NCI-H2107 (cell line): ENCODE measurements at places on chromosomes 3 and 15.

DNA sequence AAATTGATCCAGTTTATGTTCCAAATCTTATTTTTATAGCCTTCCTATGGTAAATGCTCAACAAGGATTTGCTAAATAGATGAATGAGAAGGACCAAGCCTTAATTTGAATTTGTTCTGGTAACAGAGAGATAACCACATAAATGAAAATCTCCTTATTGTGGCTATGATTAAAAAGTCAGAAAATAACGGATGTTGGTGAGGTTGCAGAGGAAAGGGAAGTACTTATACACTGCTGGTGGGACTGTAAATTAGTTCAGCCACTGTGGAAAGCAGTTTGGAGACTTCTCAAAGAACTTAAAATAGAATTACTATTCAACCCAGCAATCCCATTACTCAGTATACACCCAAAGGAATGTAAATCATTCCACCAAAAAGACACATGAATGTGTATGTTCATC is 26.2 kb downstream of the AAGAB start:
- no peak for DNase-seq

DNA sequence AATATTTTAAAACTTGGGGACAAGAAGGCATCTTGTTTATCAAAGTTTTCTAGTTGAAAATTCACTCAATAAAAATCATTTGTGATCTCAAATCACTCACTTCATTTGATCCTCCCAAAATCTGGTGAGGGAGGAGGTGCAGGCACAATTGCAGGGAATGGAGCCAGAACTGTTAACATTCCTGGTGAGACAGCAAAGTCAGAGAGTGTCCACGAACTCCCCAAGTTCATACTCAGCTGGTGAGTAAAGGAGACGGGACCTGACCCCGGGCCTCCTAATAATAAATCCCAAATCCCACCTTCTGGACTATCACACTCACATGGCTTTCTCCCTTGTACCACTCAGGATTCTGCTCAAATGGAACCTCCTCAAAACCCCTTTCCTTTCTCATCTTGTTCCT is 252.3 kb upstream of the LRTM1 start:
- no peak for DNase-seq

DNA sequence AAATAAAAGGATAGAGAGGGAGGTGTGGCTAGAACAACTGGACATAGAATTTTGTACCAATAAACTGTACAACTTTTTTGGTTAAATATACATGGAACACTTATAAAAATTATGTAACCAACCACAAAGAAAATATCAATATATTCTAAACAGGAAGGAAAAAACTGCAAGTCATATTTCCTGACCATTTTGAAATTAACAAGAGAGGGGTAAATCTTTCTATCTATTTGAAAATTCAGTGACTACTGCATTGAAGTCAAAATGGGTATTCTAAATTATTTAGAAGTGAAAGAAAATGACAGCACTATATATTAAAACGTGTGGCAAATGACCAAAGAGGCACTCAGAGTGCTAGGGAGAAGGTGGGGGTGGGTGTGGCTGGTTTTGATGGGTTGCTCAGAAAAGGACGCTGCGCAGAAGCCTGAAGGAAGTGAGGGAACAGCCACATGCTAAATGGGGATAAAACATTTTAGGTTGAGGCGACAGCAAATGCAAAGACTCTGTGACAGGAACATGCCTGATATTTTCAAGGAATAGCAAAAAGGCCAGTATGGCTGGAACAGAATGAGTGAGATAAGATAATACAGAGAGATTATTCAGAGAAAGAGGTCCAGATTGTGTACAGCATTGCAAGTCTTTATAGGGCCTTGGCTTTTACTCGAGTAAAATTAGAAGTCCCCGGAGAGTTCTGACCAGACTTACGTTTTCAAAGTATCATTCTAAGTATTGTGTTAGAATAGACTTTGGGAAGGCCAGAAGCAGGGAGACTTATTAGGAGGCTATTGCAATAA is 41.1 kb downstream of the ERICH6 start:
- DNase-seq = no peak

- peak; percentile 42 for DNase-seq
Observed at GRCh38 chr3:114879059-114880031, 267.7 kb downstream of the ZBTB20 start.

DNA sequence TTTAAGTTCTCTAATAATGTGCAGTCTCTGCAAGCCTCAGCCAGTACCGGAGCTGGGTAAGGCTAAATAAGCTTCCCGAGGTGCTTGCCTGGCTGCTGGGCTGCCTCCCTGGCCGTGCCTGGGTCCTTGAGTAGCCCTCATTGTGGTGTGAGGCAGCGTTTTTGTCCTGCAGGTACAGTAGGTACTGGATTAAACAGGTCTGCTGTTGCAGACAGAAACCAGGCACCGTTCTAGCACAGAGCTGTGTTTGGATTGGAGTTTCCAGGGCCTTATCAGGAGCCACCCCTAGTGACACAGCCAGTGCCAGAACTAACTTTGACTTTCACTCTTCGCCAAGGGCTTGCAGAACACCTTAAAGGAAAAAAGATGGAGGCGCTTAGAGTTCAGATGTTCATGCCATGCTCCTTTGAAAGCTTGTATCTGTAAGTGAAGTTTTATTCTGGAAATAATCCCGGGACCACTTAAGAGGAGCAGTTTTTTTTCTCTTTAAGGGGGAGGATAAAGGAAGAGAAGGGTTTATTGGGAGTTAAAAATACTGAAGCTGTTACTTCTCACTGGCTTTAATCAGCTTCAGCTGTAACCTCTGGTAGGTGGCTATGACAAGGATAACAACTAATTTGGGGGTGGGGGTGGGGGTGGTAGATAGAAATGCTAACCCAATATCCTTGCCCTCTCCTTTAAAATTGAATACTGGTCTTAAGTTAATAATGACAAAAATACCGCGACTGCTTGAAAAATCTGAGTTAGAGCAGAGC is 126.8 kb downstream of the MITF start:
- DNase-seq = no peak

GRCh38 chr15:99180086-99180963 is 69.1 kb downstream of the TTC23 start:
- no peak for DNase-seq

DNA sequence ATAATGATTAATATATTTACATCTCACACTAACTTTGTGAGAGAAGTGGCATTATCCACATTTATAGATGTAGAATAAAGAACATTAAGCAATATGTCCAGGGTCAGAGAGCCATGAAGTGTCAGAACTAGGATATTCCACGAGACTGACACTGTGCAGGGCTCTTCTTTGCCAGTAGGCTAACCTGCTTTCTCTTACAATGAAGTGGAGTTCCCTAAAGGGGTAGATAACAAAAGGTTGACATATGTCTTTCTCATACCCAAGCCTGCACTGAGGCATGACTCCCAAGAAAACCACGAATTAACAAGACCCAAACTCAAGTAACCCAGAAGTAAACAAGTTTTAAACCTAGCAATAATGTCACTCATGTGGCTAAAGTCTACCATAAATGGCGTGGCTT is 191.5 kb upstream of the SLC2A2 start:
- DNase-seq = no peak

DNA sequence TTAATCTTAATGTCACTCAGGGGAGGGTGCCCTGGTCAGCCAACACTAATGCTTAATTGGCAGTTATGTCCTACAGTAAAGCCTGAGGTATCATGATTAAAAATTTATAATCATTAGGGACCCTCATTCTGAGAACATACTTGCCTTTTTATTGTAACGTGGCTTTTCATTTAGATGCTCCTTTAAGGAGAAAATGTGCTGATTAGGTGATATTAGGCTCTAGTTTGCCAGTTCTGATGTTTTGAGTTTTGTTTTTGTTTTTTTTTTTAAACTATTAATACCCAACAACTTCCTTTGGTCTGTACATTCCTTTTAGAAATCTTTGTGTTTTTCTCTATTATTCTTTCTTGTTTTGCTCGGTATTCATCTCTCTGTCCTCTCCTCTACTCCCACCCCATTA is 10.3 kb downstream of the GTF2E1 start:
- no peak for DNase-seq

DNA sequence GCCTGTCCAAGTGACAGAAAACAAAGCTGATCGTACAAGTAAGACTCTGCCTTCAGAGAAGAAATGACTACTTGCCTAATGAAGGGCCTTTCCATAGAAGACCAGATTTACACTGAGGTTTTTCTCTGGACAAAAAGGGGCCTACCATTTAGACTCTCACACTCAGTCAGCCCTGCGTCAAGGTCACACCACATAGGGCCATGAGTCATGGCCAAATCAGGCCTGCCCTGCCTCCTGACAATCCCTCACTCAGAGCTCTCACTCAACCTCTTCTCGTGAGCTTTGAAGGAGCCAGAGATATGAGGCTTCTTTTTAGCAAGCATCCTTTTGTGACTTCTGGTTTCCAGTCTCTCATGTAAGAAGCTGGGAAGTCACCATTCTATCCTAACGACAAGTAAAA is 68.1 kb upstream of the NMNAT3 start:
- no peak for DNase-seq
